ENCODE measurements at places on chromosomes 3 and 15. TPM values are rescaled to one million over a fixed set of nuclear protein-coding genes. Genes with fewer than 3 reads are reported as not detected.

DNA sequence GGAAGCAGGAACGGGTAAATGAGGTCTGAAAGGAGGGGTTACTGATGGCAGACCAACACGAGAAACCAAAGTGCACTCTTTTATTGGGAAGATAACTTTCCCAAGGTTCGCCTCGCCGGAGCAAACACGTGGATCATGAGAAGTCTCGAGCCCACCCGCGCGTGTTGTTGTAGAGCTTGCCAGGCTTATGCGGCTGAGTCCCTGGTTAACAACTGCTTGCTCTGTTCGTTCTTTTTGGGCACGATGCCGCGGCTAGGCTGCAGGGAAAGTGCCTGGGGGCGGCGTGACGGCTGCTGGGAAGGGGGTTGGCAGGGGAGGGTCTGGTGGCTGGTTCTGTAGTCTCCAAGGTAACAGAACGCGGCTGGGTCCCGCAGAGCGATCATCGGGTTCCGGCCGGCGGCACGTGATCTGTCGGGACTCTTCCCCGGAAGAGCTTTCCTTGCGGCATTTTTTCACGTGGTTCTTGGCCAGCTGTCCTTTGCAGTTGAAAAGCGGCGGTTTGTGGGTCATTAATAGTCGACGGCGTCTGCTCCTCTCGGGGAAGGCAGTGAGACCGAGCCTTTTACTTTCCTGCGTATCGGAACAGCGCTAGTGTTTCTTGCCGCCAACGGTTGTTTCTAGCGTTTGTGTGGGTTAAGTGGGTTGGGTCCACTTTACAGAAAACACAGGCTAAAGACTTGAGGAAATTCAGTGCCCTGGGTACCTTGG lies 1.5 kb downstream of the MGA start:
- DNase-seq = peak; percentile 79

DNA sequence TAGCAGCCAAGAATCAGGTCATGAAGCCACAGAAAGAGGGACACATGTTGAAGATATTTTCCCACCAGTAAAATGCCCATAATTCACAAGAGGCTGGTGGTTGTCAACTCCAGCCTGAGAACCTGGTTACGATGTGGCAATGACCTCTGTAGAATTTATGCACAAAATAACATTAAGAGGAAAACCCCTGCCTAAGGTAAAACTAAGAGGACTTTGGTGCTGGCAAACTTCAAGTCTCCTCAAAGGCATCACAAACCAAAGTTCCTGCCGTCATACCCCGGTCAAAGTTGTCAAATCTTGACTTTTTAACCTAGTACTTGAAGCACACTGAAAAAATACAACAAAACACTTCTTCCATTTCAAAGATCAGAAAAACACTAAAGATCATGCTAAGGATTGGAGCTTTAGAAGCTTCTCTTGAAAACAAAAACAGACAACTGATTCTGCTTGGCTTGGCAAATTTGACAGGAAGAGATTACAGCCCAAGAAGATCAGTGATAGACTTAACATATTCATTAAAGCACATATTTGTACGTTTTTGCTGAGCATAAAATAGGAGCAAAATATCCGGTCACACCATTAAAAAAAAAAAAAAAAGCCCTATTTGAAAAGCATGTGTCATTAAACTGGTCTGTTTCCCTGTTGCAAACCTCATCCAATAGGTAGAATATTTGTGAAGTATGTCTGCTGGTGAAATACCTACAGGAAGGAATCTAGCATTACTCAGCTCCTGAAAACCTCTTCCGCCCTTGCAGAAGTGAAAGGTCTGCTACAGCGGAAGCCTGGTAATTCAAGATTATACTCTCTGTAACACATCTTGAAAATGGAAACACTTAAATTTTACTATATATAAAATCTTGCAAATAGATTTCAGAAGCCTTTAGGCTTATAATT lies 22.8 kb downstream of the EIF4E3 start:
- no peak for DNase-seq

- DNase-seq = no peak
Observed at GRCh38 chr15:68157074-68157473, 48.1 kb downstream of the CALML4 start.

GRCh38 chr3:30085486-30085885 lies 520.9 kb upstream of the TGFBR2 start:
- no peak for DNase-seq

- DNase-seq = no peak
Observed at GRCh38 chr3:54901906-54902685, 25.8 kb downstream of the LRTM1 start.

GRCh38 chr3:192802957-192803899 lies 75.9 kb upstream of the FGF12 start:
- peak; percentile 29 for DNase-seq

DNA sequence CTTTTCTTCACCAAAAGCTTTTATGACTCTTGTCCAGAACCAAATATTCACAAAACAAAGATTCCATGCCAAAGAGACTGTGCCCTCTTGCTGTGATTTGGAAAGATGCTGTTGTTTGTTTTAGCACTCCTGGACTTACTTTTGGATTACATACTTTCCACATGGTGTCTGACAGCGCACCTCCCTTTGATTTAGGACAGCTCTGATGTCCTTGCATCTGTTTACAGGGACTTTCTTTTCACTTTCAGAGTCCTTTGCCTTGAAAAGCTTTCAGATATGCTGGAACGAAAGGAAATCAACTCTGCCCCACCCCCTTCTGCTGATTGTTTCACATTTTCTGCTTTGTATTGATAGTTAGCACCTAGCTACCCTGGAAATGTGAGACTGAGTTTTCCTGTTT lies 133.0 kb upstream of the NR2E3 start:
- no peak for DNase-seq

- DNase-seq = peak; percentile 29
Observed at GRCh38 chr15:66364944-66365528, 8.6 kb upstream of the TIPIN start.

- DNase-seq = no peak
Observed at GRCh38 chr3:81152156-81152555, 609.3 kb downstream of the GBE1 start.

- DNase-seq = no peak
Observed at GRCh38 chr3:188236271-188236670, 82.3 kb downstream of the LPP start.

GRCh38 chr15:63600001-63600615 lies 2.9 kb downstream of the FBXL22 start:
- no peak for DNase-seq

GRCh38 chr15:93250209-93250608 lies 161.2 kb upstream of the RGMA start:
- DNase-seq = no peak

GRCh38 chr3:64490180-64490724 lies 197.5 kb downstream of the ADAMTS9 start:
- no peak for DNase-seq

DNA sequence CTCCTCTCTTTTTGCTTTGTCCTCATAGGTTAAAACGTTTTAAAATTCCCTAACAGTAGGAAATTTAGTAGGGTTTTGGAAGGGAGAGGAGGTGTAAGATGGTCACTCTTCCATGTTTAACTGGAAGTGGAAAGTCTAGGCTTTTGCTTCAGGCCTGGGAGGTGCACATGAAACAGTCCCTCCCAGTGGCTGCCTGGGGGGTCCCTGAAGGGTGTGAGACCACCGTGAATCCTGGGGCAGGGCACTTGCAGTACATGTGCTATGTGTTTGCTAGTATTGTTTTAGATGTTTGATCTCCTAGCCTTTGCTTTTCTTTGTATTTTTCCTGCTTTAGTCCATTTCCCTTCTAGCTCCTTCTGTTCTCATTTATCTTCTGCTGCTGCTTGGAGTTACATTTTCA lies 178.5 kb downstream of the THSD4 start:
- no peak for DNase-seq

DNA sequence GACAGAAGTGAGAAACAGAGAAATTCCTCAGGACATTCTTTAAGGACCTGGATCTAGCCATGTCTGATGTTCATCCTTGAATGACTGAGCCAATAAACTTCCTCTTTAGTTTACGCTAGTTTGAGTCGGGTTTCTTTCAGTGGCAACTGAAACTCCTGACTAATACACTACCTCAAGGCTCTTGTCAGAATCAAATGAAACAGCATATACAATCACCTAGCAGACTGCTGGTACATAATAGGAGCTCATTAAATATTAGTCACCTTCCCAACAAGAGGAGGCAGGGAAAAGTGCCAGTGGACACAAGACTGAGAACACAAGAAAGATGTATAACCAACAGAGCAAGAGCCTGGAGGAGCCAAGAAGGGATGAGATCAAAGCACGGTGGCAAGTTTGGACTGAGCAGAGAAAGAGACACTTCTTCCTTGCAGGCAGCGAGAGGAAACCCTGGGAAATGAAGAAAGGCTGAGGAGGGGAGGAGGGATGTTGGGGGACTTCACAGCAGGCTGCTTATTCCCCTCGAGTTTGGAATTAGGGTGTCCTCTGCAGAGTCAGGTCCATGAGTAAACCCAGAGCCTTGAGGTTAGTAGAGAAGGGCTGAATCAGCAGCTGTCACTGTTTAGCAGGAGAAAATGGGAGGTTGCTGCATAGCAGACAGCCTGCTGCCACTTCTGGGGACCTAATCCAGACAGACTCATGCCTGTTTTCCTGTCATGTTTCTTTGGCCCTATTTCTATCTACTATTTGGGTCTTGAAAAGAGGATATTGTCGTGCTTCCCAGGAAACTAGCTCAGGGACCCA lies 73.3 kb downstream of the MRPL46 start:
- no peak for DNase-seq

ASB14 gene
- total RNA-seq = 0.24 TPM

PRR20G gene
- 3.9 TPM for total RNA-seq

CSPG4 gene
- 84.0 TPM for total RNA-seq

MINAR1 gene
- 3.9 TPM for total RNA-seq

GOLGA8T gene
- not detected for total RNA-seq
